ENCODE measurements at places on chromosomes 6 and 20.

GRCh38 chr6:37704066-37704465, 6.4 kb upstream of the MDGA1 start:
- no peak for DNase-seq

GRCh38 chr20:46398963-46399362, 7.5 kb downstream of the ELMO2 start:
- DNase-seq: peak; percentile 32

- no peak for DNase-seq
These were observed 1.7 kb downstream of the LINC00237 start for GRCh38 chr20:21104466-21104761.

DNA sequence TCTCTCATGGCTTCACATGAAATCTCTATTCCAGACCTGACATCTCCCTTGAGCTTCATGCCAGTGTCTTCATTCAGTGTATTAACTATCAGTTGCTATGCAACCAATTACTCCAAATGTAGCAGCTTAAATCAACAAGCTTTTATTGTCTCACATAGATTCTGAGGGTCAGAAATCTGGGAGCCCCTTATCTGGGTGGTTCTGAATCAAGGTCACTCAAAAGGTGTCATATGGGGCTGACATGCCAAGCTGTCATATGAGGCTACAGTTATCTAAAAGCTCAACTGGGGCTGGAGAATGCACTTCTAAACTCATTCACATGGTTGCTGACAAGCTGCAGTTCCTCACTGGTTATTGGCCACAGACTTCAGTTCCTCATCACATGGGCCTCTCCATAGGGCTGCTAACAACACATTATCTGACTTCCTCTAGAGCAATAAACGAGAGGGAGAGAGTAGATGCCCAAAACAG, 7.3 kb upstream of the CGA start:
- no peak for DNase-seq

- DNase-seq: no peak
These were observed at the start of gene PTK7 for GRCh38 chr6:43075670-43076463. TSS of gene PTK7 (plus strand) at chr6:43076314. CDS start at chr6:43076489, 175 bp downstream.

DNA sequence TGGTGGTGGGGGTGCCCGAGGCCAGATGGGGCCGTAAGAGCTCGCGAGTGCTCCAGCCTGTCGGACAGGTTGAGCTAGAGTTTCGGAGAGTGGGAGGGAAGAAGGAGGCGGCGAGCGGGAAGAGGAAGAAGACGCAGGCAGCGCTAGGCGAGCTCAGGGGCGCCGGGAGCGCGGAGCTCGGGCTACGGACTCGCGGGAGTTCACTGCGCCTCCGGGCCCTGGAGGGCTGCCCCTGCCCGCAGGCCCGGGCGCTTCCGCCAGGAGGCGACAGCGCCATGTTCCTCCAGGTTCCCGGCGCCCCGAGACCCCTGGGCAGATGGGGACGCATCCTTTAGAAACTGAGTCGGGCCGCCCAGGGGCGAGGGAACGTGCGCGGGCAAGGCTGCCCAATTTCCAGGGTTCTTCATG, 984 bp downstream of the TFAP2C start:
- no peak for DNase-seq

DNA sequence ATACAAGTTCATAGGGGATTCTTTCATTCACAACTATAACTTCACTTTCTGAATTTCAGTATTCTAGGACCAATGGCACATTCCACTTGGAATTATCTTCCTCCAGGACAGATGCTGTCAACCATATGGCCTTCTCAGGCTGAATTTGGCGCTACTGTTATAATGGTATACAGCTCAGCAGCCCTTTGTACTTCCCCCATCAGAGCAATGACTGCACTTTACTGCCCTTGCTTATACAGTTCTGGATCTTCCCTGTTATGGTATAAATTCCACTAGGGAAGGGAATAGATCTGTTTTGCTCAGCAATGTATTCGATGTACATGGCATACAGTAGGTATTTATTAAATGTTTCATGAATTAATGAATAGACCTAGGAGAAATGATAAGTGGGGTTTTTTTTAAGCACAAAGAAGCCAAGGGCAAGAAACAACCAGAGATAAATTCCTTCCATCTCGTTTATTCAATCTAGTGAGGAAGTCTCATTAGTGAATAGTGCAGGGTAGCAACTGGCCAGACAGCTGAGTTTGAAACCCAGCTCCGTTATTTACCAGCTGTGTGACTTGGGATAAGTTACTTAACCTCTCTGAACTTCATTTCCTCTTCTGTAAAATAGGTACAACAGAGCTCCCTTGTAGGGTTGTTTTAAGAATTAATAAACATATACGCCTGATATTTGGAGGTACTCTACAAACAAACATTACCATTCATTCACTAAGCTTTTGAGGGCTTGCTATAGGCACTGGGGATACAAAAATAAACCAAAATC, 97.1 kb upstream of the PRDM1 start:
- DNase-seq: no peak

Measured in NCI-H2029 (cell line).